ENCODE measurements at places on chromosomes 6 and 20.

DNA sequence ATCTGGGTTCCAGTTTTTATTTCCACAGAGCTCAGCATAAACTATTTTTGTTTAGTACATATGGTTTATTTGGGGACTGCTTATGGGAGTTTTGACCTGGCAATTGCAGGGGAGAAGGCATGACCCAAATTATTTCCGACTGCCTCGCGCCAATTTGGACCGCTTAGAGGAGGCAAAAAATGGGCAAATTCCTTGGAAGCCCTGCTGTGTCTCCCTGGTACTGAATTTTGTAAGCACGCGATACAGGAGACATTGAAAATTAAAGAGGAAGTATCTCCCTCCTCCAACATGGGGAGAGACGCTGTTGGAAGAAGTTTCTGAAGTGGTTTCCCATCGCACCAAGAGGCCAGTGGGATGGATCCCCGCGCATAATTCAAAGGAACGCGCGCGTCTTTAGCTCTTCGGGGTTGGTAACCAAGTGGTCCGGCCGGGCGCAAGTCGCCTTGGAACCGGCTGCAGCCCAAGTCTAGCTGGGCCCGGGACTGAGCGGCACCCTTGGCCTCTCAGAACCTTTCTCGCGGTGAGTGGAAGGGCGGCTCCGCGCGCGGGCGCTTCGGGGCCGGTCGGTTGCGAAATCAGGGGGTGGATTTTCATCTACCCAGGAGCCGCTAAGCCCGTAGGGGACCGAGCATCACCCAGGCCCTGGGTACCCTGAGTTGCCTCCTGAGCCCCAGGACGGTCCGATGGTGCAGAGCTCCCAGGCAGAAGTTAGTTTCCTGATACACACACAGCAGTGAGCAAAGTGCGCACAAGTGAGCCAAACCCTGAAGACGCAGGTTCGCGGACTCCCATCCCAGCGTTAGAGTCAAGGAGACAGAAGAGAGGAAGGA lies 6.2 kb downstream of the NKX2-2 start:
- no peak for DNase-seq

DNA sequence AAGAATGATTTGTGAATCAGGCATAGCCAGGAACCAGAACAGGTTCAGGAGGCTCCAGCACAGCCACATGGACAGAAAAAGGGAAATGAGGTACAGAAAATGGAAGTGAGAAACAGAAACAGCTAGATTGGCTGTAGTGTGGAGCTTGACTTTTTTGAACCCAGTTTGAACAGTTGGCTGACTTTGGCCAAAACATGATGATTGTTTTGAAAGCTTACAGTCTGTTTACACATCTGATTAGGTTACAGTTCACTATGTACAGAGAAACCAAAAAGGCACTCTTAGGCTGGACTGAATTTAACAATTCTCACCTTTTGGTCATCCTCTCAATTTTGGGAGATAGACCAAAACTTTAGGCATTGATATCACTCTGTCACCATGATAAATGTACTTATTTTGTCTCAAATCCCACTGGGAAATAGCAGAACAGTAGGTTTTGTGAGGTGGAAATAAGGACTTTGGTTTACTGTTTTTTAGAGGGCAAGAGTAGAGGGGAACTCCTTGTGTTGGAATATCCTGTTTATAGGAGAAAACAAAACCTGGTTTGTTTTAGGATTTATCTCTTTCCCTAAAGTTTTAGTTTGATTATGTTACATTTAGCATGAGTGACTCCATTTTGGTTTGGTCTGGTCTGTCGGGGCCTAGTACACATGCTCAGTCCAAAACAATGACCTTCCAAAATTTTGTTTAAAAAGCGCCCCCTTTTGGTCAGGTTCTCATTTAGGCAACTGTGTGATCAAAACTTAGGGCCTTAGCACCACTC lies 123.1 kb downstream of the OLIG3 start:
- DNase-seq = no peak

GRCh38 chr6:84549917-84550316 lies 214.5 kb downstream of the TBX18 start:
- no peak for DNase-seq

DNA sequence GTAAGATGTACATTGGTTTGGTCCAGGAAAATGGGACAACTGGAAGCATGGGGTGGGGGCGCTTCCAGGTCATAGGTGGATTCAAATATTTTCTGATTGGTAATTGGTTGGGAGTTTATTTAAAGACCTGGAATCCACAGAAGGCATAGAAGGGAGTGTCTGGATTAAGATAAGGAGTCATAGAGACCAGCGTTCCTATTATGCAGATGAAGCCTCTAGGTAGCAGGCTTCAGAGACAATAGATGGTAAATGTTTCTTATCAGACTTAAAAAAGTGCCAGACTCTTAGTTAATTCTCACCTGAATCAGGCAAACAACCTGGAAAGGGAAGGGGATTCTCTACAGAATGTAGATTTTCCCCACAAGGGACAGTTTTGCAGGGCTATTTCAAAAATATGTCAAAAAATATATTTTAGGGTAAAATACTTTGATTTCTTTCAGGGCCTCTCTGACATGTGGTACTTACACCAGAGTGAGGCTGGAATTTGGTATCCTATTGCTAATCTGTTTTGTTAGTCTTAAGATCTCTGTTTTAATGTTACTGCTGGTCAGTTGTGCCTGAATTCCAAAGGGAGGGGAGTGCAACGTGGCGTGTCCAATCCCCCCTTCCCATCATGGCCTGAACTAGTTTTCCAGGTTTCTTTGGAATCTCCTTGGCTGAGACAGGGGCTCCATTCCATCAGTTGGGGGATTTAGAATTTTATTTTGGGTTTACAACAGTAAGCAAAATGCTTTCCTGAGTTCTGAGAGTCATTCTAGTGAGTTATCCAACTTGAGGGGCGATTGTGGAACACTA lies 25.1 kb downstream of the PIGT start:
- no peak for DNase-seq

GRCh38 chr6:125728739-125729138 lies 20.7 kb upstream of the HEY2 start:
- DNase-seq = no peak

DNA sequence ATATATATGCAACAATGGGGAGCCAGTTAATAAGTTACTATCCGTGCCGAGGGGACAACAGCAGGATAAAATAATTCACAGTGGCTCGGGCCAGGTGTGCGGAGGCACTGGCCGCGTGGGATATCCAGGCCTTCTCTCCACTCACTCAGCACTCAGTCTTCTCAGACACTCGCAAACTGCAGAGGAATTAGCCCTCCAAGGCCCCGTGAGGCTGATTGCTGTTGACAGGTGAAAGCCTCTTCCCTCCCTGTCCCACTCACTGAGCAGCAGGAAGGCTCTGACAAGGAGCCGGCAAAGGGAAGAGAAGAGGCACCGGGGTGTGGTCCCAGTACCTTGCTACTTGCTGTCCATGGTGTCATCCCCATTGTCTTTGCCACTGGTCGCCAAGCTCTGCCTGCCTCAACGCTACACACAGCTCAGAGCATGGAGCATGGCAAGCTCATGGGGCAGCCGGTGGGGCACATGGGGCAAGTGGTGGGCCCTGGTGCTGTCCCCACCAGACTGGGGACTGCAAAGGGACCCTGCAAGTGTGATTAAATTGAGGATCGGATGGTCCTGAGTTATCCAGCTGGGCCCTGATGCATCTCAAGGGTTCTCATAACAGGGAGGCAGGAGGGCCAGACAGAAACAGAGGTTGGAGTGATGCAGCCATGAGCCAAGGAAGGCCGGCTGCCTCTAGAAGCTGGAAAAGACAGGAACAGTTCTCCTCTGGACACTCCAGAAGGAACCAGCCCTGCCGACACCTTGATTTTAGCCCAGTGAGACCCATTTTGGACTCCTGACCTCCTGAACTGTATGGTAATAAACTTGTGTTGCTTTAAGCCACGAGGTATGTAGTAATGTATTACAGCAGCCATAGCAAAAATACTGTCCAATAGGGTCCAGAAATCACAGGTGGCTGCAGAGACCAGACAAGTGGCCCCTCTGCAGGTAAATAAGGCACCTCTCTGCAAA lies 119.7 kb downstream of the PSMB1 start:
- DNase-seq = no peak

DNA sequence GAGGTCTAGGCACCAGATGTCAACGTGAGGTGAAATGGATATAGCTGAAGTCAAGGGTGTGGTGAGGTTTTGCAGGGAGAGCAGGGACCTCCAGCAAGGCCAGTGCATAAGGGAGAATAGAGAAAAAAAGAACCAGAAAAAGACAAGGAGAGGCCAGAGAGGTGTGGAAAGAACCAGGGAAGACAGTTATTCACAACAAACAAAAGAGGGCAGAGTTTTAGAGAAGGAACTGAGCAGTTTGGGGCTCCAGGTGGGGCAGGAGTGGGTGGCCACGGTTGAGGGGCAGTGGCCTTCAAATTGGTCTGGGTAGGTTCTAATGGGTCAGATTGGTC lies 11.6 kb upstream of the NQO2 start:
- DNase-seq = no peak

GRCh38 chr20:50438986-50439407 lies 71.2 kb upstream of the PTPN1 start:
- no peak for DNase-seq

- DNase-seq = peak; percentile 17
These were observed 56.7 kb downstream of the APCDD1L start for GRCh38 chr20:58458342-58459057.

GRCh38 chr6:170584954-170585498 lies 589 bp upstream of the PDCD2 start:
- no peak for DNase-seq

DNA sequence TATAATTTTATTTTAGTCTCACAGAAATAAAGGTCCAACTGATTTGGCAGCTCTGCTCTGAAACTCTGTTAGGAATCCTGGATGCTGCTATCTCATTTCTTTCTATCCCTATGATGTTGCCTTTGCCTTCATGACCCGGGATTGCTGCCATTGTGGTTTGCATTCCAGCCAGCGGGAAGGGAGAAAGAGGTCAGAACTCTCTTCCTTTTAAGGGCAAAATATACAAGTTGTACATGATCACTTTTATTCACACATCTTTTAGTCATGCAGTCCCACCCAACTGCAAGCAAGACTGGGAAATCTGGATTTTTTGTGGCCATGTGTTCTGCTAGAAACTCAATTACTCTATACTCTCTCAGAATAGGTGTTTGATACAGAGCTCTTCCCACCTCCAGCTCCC lies 263.1 kb upstream of the ZFP64 start:
- peak; percentile 18 for DNase-seq

- DNase-seq = no peak
These were observed 102.5 kb upstream of the ARG1 start for GRCh38 chr6:131470534-131470933.

- DNase-seq = no peak
These were observed 327.0 kb downstream of the BMP2 start for GRCh38 chr20:7094438-7094997.

DNA sequence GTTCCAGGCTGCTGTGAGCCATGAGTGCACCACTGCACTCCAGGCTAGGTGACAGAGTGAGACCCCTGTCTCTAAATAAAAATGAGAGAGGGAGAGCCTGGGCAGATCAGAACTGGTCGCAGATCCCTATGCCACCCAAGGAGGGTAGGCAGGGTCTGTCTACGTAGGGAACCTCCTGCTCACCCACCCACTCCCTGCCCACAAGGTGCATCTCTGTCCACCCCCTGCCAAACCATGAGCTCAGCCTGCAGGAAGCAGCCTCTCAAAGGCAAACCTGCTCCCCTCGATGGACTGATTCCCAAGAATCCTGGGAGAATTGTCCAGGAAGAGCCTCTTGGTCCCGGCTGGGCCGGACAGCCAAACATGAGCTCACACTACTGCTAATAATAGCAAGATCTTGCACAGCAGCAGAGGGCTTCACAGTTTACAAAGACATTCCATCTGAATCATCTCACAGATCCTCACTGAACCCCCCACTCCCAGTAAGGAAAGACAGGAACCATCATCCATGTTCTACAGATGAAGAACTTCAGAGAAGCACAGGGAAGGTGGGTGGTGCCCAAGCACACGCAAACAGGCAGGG lies 27.8 kb upstream of the TLDC2 start:
- DNase-seq = peak; percentile 88

- DNase-seq = no peak
These were observed 32.8 kb upstream of the CEP85L start for GRCh38 chr6:118683881-118684872.

DNA sequence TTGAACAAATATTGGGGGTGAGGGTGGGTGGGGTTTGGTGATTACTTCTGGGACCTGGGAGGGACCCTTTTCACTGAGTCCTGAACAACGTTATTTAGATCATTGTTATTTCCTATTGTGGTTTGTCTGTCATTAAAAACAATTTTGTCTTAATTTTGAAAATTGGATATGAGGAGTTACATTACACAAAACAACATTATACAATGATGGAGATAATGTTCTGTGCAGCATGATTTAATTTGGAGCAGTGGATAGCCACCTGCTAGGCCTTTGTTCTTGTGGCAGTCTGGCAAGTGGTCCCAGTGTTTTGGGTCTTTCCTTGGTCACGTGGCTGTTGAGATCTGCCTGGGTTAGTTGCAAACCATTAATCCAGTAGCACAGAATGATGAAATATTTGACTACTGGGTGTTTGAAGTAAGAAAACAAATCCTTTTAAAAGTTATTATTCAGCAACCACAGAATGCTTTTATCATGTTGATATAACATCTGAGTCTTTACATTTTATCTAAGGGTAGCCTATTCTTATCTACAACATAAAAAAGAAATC lies 172.8 kb downstream of the CDKAL1 start:
- DNase-seq = no peak
